Amniotic epithelial cell (primary cell): ENCODE measurements at places on chromosomes 2 and 18.

GRCh38 chr2:190849774-190850173, 30.8 kb upstream of the GLS start:
- DNase-seq, result peak; percentile 70

GRCh38 chr2:167729911-167730310, 517.5 kb downstream of the STK39 start:
- DNase-seq, result no peak

DNA sequence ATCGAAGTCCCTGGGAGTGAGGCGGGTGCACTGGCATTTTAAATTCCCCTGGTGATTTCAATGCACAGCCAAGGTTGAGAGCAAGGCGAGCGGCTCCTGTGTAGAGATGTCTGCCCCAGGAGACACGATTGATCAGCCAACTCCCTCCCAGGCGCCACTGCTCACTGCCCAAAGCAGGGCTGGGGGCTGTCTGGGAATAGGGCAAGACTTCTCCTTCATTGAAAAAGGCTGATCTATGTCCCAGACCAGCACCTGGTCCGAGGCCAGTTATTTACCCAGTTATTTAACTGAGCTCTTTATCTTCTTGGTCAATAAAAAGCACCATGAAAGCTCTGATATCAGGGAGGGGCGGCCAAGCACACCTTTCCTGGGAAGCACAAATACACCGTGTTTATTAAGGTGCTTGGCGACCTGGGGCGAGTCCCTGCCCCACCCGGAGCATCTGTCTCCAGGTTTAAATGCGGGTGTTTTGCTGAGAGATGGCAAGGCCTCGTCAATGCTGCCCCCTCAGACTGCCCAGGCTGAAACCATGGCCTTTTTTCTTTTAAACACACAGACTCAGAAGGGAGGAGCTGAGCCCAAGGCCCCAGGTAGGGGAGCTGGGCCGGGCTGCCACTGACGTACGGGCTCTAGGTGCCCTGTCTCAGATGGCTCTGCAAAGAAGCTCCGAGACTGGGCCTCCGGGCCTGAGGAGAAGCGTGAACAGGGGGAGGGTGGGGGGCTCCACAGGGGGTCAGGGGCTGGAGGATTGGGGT, 73.9 kb upstream of the HPCAL1 start:
- DNase-seq, result no peak

DNA sequence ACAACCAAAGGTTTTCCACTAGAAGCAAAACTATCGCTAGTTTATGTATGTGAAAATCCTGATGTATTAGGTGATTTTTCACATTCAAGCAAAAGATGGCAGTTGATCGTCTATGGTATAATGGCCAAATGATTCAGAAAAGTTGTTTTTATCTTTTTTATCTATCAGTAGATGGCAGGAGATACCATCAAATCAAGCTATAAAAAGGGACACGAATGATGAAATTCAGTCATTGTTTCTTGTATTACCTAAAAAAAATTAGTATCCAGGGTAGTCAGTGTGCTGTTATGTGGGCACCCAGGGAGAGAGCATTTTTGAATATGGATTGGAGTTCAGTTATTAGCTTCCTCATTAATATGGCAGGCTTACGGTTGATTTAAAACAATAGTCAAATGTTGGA, 22.9 kb upstream of the CAVIN2 start:
- DNase-seq, result no peak

GRCh38 chr2:2229626-2230432, 101.2 kb downstream of the MYT1L start:
- DNase-seq, result no peak

- no peak for DNase-seq
Measured at GRCh38 chr2:106532236-106532635, 45.1 kb downstream of the CD8B2 start.

- no peak for DNase-seq
Measured at GRCh38 chr18:73164430-73164829, 296.6 kb upstream of the NETO1 start.

DNA sequence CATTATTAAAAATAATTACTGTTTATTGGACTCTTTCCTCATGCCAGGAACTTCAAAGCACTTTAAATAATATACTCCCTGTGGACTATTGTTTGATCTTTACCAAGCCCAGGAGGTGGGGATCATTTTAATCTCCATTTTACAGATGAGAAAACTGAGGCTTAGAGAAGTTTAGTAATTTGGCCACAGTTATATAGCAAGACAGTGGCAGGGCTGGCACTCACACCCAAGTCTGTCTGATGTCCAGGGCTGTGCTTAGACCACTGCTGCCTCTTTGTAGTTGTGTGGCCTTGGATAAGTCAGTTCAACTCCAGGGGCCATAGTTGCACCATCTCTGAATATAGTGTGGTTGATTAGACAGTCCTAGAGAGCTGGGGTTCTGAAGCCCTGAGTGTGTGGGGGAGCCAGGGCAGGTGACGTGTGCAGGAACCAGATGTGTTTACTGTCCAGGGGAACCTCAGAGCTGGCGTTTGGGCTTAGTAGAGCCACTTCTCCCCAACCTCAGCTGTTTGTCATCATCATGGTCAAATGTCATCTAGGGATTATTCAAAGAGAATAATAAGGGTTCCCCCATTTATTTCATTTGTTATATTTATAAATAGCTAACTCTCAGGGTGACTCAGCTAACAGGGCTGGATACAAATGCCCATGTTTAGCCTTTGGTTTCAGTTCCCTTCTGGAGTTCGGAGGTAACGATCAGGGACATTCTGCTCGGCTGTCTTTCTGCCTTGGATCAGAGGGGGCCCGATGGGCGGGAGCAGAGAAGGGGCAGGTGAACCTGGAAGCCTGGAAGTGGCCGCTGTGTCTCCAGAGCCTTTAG, 68.0 kb downstream of the BOLA3 start:
- DNase-seq, result no peak

DNA sequence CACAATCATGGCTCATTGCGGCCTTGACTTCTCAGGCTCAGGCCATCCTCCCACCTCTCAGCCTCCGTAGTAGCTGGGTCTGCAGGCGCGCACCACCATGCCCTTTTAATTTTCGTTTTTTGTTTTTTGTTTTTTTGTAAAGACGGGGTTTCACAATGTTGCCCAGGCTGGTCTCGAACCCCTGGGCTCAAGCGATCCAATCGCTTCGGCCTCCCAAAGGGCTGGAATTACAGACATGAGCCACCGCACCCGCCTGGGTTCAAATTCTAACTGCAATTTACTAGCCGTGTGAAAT, 12.3 kb upstream of the DCTN1 start:
- DNase-seq, result no peak

- no peak for DNase-seq
Measured at GRCh38 chr18:21241301-21242048, 557 bp upstream of the GREB1L start.

DNA sequence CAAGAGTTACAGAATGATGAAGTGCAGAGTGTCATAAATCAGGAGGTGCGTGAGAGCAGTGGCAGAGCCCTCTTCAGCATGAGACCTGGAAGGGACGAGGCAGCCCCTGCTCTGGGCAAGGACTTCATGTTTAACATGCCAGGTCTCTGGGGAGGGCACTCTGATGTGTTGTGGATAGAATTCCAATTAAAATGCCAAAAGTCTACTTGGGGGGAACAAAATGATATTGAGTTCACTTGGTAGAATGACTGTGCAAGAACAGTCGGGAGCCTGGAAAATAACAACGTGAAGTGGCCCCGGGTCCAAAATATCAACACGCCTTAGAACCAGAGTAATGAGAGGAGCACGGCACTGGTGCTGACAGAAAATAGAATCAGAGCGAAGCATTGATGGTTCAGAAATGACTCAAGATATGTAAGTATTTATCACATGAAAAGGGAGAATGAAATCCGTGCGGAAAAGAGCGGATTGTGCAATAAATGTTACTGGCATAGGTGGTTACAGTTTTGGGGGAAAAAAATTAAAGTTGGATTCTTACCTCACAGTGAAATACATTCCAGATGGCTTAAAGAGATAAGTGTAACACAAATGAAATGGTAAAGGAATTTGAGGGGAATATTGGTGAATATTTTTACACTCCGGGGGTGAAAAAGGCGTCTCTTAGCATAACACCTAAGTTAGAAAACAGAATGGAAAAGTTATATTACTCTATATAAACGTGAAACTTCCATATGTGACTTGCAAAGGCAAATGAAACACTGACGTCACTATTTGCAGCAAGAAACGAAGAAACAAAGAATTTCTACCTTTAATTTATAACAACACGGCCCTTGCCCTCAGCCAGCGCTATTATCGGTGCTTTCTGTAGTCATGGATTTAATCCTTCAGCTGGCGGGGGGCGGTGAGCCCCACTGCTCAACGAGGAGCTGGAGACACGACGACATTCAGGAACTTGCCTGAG, 159.4 kb upstream of the TWIST2 start:
- peak; percentile 74 for DNase-seq

DNA sequence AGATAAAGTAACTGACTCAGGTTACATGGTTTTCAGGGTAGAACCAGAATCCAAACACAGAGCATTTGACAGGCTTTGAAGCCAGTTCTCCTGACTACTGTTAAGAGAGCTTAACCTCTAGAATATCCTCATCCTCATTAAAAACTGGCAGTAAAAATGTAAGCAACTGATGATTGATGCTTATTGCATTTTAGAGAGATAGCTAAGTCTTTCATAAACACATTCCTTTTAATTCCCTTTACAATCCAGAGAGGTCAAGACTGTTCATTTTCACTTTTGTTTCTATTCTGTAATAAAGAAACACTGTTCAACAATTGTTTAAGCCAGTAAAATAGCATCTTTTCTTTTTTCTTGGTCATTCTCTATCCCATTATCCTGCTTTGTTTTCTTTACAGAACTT, 53.9 kb upstream of the RAB27B start:
- peak; percentile 80 for DNase-seq

- peak; percentile 48 for DNase-seq
Measured at GRCh38 chr2:50401772-50402653, 629.9 kb downstream of the NRXN1 start.

GRCh38 chr2:204691911-204692510, 146.7 kb downstream of the PARD3B start:
- DNase-seq, result peak; percentile 92

GRCh38 chr2:113850687-113851086, 39.2 kb upstream of the ACTR3 start:
- DNase-seq, result peak; percentile 96

DNA sequence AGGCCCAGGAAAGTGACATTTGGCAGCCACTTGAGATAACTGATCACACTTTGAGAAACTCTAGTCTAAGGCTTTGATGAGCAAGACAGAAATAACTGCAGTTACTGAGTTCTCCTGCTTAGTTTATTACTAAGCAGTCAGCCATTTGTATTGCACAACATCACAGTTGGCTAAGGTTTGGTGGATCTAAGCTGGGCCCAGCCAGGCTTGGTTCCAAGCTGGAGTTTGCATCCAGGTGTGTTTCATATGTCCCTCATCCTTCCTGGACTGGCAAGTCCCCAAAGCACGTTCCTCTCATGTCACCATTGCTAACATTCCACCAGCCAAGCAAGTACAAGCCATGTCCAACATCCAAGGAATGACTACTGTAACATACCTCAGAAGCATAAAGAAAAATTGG, 71.3 kb upstream of the ZNF532 start:
- peak; percentile 91 for DNase-seq

DNA sequence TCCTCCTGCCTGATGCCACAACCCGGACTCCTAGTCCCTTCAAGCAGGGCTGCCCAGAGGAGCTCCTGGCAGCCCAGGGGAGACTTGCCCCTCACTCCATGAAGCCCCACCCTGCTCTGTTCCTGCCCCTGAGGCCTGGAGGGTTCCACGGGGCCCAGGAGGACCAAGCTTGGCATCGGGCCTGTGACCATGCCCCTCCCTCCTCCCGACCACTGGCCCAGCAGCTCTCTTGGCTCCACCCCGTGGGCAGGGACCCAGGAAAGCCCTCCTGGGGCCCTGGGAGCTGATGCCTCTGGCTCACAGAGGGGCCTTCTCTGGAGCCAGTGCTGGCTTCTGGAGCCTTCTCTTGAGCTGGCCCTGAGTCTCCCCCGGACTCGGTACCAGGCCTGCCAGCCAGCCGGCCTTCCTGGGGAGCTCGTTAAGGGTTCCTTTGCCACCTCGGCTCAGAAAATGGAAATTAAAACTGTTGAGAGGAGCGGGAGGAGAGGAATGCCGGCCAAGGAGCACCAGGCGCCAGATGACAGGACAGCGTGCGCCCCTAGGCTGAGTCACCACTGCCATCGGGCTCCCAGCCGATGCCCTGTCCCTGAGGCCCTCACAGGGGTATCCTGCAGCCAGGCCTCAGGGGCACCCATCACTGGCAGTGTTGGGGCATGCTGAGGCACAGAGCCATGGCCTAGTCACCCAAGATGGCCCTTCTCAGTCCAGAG, 40.6 kb upstream of the SNED1 start:
- no peak for DNase-seq

DNA sequence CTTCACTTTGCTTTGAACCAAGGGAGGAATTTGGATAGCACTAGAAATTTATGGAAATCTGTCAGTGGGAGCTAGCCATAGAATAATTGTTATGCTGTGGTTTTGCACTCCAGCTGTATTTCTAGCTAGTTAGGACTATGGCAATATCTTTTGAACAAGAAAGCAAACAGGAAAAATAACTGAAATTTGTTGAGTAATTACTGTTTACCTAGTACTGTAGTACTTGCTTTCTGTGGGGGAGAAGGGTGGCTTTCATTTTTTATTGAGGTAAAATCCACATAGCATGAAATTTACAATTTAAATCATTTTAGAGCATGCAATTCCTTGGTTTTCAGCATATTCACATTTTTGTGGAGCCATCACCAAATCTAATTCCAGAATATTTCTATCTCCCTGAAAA, 28.4 kb downstream of the MBD5 start:
- DNase-seq, result no peak

- no peak for DNase-seq
Measured at GRCh38 chr2:133240491-133241223, 327.6 kb downstream of the NCKAP5 start.

- DNase-seq, result no peak
Measured at GRCh38 chr2:29070526-29070925, 3.8 kb downstream of the PCARE start.

GRCh38 chr2:214575465-214575864, 164.6 kb downstream of the VWC2L start:
- no peak for DNase-seq

DNA sequence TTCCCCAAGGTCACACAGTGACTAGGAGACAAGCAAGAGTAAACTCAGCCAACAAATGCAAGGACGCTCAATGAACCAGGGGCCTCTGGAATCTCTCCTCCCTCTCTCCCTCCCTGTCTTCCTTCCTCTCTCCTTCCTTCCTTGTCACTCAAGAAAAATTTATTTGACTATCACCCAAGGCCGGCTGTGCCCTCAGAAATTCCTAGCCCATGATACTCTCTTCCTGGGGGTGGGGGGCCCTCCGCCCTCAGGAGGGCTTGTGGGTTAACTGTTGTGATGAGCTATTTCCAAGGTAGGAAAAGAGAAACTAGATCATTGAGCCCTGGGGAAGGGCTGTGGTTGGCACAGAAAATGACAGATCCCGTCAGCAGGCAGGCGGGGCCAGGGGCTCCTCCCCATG, 21.7 kb downstream of the INHBB start:
- peak; percentile 73 for DNase-seq

DNA sequence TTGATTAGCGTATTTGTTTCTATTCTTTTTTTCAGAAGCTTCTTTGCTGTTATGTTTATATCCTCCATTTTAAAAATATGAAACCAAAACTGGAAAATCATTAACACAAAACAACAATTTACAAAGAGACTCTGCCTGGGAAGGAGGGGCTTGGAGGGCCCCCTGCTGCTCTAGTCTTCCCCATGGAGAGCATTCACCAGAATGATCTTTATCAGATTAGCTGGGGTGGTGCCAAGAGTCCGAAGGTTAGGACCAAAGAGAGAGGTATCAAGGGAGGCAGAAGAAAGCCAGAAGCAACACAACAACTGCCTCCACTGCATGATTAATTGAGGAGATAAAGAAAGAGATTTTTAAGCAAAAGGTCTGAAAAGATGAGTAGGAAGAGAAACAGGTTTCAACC, 218.6 kb downstream of the IRS1 start:
- peak; percentile 48 for DNase-seq
